Upper lobe of right lung (tissue), 1 donor: ENCODE measurements at places on chromosomes 13 and 19. TPM values are rescaled to one million over a fixed set of nuclear protein-coding genes. Genes with fewer than 3 reads are reported as not detected.

GPC5 gene
- 8.1 TPM for total RNA-seq

KLK3 gene
- not detected for total RNA-seq

PSPN gene
- total RNA-seq = 1.7 TPM

TINCR gene
- total RNA-seq = 5.6 TPM

CEACAM4 gene
- total RNA-seq = 4.6 TPM

KCNN1 gene
- total RNA-seq = not detected

SAE1 gene
- total RNA-seq = 57.6 TPM

ZNF611 gene
- 23.2 TPM for total RNA-seq

ZNF536 gene
- 0.09 TPM for total RNA-seq

ZNF577 gene
- 9.4 TPM for total RNA-seq

VSTM2B gene
- total RNA-seq = not detected

SLAIN1 gene
- 16.4 TPM for total RNA-seq

DNAJC15 gene
- 15.1 TPM for total RNA-seq

FAM83E gene
- total RNA-seq = 31.1 TPM

SIGLEC8 gene
- 2.1 TPM for total RNA-seq

GDF15 gene
- 105 TPM for total RNA-seq

KIR2DL4 gene
- total RNA-seq = 0.46 TPM

ATP8A2 gene
- total RNA-seq = 1.9 TPM

BCAM gene
- total RNA-seq = 280 TPM

ZNF20 gene
- total RNA-seq = 3.3 TPM

CAPN12 gene
- 14.4 TPM for total RNA-seq

ATP11A gene
- 377 TPM for total RNA-seq

CEACAM18 gene
- not detected for total RNA-seq

COX7A1 gene
- 79.4 TPM for total RNA-seq

SLC15A1 gene
- not detected for total RNA-seq

ZFP28 gene
- total RNA-seq = 7.1 TPM

NCAN gene
- total RNA-seq = not detected

FUT1 gene
- 19.9 TPM for total RNA-seq

RFXAP gene
- total RNA-seq = 5.3 TPM

KLK2 gene
- total RNA-seq = not detected

ZNF256 gene
- total RNA-seq = 5.8 TPM

DKKL1 gene
- total RNA-seq = not detected

ADGRE3 gene
- 17.3 TPM for total RNA-seq

ZNF837 gene
- 1.6 TPM for total RNA-seq

C19orf67 gene
- total RNA-seq = not detected

COMP gene
- 9.7 TPM for total RNA-seq

PRX gene
- 36.2 TPM for total RNA-seq

CD79A gene
- total RNA-seq = 1.4 TPM

ATXN8OS gene
- total RNA-seq = not detected

FFAR3 gene
- not detected for total RNA-seq

SPPL2B gene
- 50.9 TPM for total RNA-seq

ACER1 gene
- not detected for total RNA-seq

GSX1 gene
- total RNA-seq = not detected

CCL25 gene
- not detected for total RNA-seq
